Activated CD4-positive, alpha-beta T cell treated with anti-CD3 and anti-CD28 coated beads, Interleukin-2, amount 10 ng/mL, durations not matched to agents 7 days and 5 days (primary cell): ENCODE measurements at places on chromosomes 3 and 15.

DNA sequence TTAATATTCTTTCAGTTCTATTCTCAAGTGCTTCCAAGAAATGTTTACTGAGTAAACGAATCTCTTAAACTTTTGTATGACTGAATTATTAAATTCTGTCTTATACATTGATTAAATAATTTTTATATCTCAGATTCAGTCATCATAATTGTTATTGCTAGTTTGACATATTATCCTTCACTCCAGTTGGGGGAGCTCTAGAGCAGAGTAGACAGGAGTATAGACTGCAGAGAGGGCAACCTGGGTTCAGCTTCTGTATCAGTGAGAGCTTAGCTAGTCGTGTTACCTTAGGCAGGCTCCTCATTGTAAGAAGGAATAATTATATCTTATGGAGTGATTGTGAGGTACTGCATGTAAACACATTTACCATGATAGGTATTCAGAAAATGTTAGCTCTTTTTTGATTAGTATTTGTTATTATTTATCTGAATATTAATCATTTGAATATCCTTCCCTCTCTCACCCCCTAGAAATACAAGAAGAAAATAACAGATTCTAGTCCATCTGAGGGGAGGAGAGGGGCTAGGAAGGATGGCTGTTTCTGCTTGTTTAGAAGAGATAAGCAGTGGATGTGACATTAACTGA, 31.0 kb upstream of the ZCWPW2 start:
- H3K36me3 ChIP-seq: peaks cover 5% of the 10 kb centered on the region
- DNase-seq: peak; percentile 58
- no peak overlapping the region for H3K4me3 ChIP-seq
- no peak overlapping the region for H3K27ac ChIP-seq

- peaks cover 2% of the 10 kb centered on the region for H3K36me3 ChIP-seq
- H3K27me3 ChIP-seq: peaks cover 21% of the 10 kb centered on the region
- no peaks in the 10 kb centered on the region for H3K4me1 ChIP-seq
- no peak overlapping the region for H3K4me3 ChIP-seq
- no peak overlapping the region for H3K27ac ChIP-seq
These were observed 23.1 kb downstream of the PLSCR5 start for GRCh38 chr3:146581951-146582467.

DNA sequence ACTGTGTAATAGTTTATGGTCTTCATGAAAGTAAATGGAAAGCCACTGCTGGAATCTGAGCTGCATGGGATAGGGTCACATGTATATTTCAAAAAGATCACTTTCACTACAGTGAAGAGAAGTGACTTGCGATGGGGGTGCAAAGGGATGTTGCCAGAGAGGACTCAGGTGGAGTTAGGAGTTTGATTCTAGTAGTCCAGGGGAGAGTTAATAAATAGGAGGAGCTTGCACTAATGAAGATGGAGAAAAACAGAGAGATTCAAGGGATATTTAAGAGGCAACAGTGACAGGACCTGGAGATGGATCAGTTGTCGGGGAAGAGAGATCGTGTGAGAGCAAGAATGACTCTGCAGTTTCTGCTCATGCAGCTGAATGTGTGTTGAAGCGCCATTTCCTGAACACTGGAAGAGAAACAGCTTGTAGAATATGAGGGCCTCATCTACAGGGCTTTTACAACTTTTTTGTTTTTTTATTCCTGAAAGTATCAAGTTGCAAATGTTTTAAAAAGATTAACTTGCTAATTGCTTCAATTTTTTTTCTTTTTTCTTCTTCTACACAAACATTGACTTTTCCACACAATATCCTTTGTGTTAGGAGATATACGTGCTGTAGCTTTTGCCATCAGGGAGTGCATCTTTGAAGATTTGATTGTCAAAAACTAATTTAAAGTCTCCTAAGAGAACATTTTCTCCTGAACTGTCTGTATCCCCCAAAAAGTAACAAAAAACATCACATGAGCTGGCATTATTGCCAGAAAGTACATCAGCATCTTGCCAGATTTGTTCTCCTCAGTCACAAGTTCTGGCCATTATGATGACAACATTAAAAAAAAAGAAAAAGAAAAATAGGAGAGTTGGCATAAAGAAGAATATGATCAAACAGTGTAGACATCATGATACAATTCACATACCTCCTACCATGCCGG, 37.5 kb downstream of the SETMAR start:
- H3K4me1 ChIP-seq: peaks cover 6% of the 10 kb centered on the region
- DNase-seq: no peak
- H3K36me3 ChIP-seq: peaks cover 4% of the 10 kb centered on the region
- H3K27me3 ChIP-seq: no peaks in the 10 kb centered on the region
- H3K27ac ChIP-seq: no peak overlapping the region
- no peak overlapping the region for H3K4me3 ChIP-seq

GRCh38 chr3:82736696-82737277, 975.3 kb upstream of the GBE1 start:
- no peak for DNase-seq
- H3K27ac ChIP-seq: no peak overlapping the region
- H3K4me1 ChIP-seq: no peaks in the 10 kb centered on the region
- no peaks in the 10 kb centered on the region for H3K36me3 ChIP-seq

- H3K36me3 ChIP-seq: no peaks in the 10 kb centered on the region
- no peak overlapping the region for H3K4me3 ChIP-seq
- peaks cover 11% of the 10 kb centered on the region for H3K4me1 ChIP-seq
- H3K27me3 ChIP-seq: peaks cover 7% of the 10 kb centered on the region
- DNase-seq: no peak
These were observed 544.1 kb upstream of the MDFIC2 start for GRCh38 chr3:70856414-70857162.

DNA sequence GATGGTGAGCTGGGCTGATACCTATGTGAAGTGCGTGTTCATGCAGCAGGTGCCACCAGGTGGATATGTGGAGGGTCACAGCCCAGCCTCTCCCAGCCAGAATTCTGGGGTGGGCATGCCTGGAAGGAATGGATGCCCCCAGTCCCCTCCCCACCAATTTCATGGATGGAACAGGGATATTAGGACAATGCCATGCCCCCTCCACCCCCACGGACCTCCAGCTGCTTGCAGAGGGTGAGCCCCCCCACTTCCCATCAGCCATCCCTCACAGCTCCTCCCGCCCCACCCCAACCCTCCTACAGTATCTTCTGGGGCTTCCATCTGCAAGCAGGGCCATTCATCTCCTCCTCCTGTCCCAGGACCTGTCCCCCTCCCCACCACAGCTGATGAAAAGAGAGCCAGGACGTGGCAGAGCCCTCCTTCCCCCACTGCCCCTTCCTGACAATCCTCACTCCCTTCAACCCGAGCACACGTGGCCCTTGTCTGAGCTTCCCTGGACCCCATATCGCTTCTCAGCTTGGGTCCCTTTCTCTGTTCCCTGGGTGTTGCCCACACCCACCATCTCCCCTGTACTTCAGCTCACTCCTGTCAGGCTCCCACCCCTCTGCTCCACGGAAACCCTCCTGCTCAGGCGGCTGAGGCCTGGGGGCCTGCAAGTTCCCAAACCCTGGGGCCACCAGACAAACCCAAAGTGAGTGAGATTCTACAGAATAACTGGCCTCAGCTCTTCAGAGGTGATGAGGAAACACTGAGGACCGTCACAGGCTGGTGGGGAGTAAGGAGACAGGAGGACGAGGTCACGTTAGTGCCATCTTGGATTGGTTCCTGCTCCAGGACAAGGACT, 2.8 kb upstream of the SEMA3G start:
- no peaks in the 10 kb centered on the region for H3K36me3 ChIP-seq
- no peak overlapping the region for H3K4me3 ChIP-seq
- DNase-seq: no peak
